ENCODE measurements at places on chromosomes 3 and 15.
A peak's percentile ranks its signal among the peaks of the same experiment; 100 is the strongest.

DNA sequence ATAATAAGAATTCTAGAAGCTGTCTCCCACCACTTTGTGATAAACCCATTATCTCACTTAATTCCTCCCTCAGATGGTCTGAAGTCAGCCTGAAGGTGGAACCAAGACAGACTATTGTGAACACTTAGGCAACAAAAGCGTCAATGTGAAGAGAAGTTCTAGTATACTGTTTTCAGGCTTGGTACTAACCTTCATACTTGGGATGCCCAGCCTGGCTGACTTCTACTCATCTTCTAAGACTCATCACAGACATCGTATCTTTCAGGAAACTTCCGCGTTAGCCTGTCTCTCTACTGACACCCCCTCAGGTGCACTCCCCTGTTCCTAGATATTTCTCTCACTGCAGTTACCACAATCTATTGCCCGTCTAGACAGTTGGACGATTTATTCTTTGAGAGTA is 201.2 kb downstream of the SATB1 start:
- no peak for DNase-seq

GRCh38 chr3:4734454-4734853 is 241.3 kb downstream of the ITPR1 start:
- no peak for DNase-seq

DNA sequence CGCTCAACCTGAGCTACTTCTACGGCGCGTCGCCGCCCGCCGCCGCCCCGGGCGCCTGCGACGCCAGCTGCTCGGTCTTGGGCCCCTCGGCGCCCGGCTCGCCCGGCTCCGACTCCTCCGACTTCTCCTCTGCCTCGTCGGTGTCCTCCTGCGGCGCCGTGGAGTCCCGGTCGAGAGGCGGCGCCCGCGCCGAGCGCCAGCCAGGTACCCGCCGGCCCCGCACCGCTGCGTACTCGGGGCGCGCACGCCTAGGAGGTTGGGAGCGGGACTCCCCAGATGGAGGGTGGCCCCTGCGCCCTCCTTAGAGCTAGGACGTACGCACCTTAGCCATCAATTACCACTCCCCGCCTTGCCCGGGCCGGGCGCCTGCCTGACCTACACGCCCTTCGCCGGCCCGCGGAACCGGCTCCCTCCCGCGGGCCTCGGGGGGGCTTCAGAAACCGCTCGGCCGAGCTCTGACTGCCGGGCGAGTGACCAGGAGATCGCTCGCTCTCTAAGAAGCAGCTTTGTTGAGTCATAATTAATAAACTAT is 466 bp downstream of the NFKBIZ start:
- DNase-seq: no peak

DNA sequence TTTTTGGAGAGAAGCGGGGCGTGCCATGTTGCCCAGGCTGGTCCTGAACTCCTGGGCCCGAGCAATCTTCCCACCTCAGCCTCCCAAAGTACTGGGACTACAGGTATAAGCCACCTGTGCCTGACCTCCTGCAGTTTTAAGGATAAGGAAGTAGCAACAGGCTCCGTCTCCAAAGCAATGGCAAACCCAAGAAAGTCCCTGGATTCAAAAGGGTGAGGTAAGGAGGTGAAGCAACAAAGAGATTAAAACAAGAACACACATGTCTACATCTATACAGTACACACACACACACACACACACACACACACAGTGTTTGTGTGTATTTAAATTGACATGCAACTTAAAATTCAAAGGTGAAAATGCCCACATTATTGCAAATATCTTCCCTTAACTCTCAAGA is 58.9 kb downstream of the ABCC5 start:
- DNase-seq: no peak

DNA sequence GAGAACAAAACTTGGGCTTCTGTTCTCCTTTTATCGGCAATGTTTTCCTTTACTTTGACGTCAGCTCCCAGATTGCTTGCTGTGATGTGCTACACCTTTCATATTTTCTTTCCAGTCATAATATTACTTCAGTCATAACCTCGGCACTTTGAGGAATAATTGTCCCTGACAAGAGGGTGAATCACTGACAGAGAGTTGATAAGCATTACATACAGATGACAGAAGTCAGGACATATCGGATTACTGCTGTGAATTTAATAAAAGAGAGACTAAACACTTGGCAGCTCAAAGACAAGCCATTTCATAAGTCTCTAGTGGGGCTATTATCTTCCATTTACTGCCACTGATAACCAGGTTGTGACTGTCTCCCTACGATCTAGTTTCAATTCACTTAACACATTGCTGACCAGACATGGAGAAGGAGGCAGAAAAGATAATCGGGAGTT is 362.1 kb upstream of the ARRDC4 start:
- no peak for DNase-seq

DNA sequence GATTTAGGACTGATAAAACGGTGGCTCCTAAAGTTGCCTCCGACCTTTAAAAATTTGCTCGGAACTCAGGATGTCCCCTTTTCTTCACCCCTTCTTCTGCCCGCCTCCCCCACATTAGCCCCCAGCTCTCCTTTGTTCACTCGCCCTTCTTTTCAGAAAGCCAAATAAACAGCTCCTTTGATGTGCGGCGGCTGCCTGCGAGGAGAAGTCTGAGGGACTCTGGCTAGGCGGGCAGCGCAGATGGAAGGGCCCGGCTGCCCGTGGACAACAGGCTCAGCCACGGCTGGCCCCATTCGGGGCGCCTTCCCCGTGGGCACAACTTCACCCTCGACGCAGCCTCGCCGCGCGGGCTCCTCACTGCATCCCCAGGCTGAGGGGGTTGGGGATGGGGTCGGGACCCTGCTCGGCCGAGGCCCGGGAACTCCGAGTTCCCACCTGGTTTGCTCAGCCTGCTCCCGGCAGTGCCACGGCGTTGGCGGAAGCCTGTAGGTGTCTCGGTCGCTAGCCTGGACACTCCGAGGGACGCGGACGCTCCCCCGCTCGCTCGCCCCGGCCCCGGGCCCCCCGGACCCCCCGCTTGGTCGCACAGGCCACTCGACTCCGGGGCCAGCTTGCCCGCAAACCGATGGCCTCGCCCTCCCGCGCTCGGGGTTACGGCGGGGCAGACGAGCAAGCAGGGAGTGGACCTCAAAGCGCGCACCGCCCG is 897 bp upstream of the TLE3 start:
- peak; percentile 89 for DNase-seq

DNA sequence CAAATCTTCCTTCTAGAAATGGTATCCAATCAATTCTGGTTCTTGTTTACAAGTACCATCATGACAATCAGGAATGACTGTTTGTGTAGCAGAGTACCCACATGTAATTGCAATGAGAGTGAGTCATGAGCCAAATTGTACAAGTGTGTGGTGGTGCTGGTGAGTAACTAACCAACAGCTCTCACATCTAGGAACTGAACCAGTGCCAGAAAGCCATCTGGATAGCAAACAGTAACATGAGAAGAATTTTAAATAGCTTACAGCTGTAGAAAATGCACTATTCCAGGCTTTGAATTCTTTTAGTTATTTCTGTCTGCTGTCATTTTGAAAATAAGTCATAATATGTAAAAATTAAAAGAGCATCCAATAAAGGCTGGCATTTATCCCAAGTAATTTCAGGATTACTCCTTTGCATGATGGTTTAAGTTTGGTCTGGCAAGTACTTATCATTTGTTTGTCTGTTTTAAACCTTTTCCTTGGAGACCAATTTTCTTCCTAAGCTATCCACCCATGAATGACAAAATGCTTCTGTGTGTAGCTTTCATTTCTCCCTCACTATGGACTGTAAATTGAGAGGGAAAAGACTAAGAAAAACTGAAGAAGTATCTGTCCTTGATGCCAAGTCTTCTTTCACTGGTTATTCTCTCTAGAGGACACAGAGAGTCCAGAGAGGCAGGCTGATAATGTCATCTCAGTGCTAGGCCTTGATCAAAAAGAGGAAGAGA is 60.0 kb downstream of the PIK3CB start:
- peak; percentile 4 for DNase-seq

DNA sequence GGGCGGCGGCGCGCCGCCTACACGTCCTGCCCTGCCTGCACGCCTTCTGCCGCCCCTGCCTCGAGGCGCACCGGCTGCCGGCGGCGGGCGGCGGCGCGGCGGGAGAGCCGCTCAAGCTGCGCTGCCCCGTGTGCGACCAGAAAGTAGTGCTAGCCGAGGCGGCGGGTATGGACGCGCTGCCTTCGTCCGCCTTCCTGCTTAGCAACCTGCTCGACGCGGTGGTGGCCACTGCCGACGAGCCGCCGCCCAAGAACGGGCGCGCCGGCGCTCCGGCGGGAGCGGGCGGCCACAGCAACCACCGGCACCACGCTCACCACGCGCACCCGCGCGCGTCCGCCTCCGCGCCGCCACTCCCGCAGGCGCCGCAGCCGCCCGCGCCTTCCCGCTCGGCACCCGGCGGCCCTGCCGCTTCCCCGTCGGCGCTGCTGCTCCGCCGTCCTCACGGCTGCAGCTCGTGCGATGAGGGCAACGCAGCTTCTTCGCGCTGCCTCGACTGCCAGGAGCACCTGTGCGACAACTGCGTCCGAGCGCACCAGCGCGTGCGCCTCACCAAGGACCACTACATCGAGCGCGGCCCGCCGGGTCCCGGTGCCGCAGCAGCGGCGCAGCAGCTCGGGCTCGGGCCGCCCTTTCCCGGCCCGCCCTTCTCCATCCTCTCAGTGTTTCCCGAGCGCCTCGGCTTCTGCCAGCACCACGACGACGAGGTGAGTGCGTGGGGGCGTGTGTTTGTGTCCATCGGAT is 602 bp downstream of the TRIM71 start:
- DNase-seq: peak; percentile 83

- no peak for DNase-seq
These were observed 438.8 kb downstream of the FHIT start for GRCh38 chr3:60812502-60812901.

GRCh38 chr3:10463533-10464434 is 41.6 kb downstream of the ATP2B2 start:
- no peak for DNase-seq

DNA sequence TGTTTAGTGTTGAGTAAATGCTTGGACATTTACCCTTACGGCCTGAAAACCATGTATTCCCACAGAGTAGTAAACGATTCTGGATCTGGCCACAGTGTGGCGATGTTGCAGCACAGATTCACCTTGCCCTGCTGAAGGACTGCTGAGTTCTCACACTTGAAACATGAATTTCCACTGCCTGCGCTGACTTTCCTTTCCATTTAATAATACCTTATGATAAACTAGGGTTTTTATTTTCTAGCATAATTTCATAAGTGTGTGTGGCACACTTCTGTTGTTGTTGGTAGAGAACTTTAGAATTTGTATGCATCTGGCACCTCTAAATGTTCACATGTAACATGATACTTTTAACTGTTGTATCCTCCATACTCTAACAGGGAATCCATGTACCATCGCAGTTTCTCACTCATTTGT is 53.9 kb downstream of the C3orf38 start:
- peak; percentile 48 for DNase-seq

- no peak for DNase-seq
These were observed 97.3 kb downstream of the MBNL1 start for GRCh38 chr3:152365766-152366593.

GRCh38 chr3:185504636-185505035 is 5.8 kb upstream of the TMEM41A start:
- no peak for DNase-seq

- no peak for DNase-seq
These were observed 8.1 kb upstream of the RBP1 start for GRCh38 chr3:139547666-139548065.

GRCh38 chr15:22228101-22228762 is 147.9 kb downstream of the OR4M2 start:
- no peak for DNase-seq

- no peak for DNase-seq
These were observed 251.5 kb downstream of the GABRG3 start for GRCh38 chr15:27222479-27222878.

DNA sequence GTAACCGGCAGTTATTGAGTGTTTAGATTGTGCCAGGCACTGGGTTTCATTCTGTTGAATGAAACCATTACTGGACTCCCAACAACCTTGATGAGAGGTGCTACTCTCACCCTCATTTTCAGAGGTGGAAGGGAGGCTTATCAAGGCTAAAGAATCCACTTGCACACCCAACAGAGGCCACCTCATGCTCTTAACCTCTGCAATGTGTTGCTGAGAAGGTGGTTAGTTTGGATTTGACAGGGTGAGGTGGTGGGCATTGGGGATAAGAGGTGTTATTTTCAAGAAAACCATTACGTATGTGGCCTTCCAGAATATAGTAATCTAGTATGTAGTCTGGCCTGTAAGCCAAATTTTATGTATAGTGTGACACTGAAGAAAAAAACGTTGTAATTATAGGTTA is 73.1 kb downstream of the FHIT start:
- DNase-seq: no peak

DNA sequence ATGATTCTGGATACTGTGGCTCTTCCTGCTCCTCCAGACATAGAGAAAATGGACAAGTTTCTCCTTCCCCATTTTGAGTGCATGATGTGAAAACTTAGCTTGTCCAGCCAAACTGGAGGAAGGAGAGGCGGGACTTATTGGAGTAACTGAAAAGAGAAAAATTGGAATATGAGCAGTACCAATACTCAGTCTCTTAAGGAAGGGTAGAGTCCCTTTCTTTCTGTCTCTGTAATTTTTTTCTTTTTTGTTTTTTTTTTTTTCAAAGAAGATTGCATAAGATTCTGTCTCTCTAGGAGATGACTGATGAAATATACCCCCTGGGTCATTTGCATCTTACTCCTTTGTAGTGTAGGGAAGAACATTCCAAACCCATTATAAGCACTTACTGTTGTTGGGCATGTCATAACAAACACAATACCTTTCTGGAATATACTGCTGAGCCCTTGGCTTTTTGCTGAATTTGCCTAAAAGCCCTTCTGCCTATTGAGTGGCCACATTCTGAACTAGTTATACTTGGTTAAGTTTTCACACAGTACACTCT is 498.1 kb upstream of the TPRG1 start:
- no peak for DNase-seq

GRCh38 chr15:97759363-97759762 is 201.1 kb upstream of the ARRDC4 start:
- DNase-seq: no peak

DNA sequence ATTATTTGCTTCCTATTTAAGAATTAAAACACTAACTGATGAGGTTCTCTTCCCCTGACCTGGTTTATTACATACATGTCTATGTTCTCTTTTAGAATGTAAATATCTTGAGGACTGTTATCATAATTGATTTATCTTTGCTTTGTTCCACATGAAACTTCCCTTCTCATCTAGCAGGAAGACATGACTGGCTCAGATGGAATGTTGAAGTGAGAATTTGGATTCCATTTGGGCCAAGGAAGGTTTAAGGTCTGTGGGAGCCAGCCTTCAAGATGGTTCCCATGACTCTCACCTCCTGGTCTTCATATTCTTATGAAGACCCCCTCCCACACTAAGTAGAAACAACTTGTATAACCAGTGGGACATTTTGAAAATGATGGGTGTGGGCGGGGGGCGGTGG is 222.2 kb upstream of the GADL1 start:
- no peak for DNase-seq

- no peak for DNase-seq
These were observed 168.0 kb upstream of the NDN start for GRCh38 chr15:23854912-23855659.

- no peak for DNase-seq
These were observed 5.8 kb upstream of the COL7A1 start for GRCh38 chr3:48600711-48601621.

- no peak for DNase-seq
These were observed 104.3 kb downstream of the LINGO1 start for GRCh38 chr15:77528290-77528967.

- DNase-seq: peak; percentile 80
These were observed 411 bp upstream of the PPP2R3A start for GRCh38 chr3:135965129-135965505.

GRCh38 chr15:59662260-59662659 is 4.9 kb upstream of the GTF2A2 start:
- DNase-seq: no peak
